ENCODE measurements at places on chromosomes 5 and 9. TPM values are rescaled to one million over a fixed set of nuclear protein-coding genes. Genes with fewer than 3 reads are reported as not detected.

GRCh38 chr5:181232593-181232992 is 9.5 kb downstream of the TRIM41 start:
- no peak for DNase-seq

DNA sequence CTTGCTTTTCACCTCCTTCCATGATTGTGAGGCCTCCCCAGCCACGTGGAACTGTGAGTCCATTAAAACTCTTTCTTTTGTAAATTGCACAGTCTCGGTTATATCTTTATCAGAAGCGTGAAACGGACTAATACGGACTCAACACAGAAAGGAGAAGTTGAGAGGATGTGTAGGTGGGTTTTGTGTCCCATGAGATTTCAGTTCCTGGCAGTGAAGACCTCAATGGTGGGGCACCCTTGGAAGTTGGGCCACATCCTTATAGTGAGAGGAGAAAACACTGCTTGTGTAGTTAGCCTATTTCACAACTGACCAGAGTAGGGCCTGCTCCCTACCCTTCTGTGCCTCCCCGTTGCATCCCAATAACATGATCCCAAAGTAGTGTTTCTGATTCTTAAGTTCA is 98.9 kb upstream of the TNC start:
- no peak for DNase-seq

GRCh38 chr5:141641634-141642267 is 5.0 kb downstream of the RELL2 start:
- DNase-seq, result no peak

- DNase-seq, result no peak
These were observed 41.2 kb downstream of the NADK2 start for GRCh38 chr5:36200513-36200912.

- DNase-seq, result no peak
These were observed 318.8 kb downstream of the ACTL7B start for GRCh38 chr9:108536836-108537601.

The SOX30 gene
- total RNA-seq, result not detected

- no peak for DNase-seq
These were observed 382.7 kb downstream of the CHSY3 start for GRCh38 chr5:130286971-130287370.

DNA sequence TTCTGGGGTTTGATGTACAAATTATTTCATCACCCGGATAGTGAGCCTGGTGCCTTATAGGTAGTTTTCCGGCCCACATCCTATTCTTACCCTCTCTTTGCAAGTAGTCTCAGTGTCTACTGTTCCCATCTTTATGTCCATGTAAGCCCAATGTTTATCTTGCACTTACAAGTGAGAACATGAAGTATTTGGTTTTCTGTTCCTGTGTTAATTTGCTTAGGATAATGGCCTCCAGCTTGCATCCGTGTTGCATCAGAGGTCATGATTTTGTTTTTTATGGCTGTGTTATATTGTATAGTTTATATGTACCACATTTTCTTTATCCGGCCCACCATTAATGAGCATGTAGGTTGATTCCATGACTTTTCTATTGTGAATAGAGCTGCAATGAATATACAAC is 136.5 kb downstream of the PRR16 start:
- DNase-seq, result no peak

DNA sequence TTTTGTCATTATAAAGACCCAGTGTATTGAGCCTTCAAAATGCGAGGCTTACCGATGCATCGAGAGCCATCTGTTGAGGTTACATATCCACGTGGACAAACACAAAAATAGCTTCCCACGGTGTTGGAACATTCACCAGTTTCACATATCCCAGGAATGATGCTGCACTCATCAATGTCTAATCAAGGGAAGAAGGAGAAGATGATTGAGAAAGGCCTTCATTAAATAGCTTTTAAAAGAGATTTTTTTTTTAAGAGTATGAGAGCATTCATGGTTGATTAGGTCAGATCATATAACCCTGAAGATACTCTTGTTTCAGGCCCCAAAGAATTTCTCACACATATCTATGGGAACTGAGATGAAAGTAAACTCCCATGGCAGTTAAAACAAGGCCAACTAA is 129.4 kb downstream of the FBN2 start:
- DNase-seq, result no peak

DNA sequence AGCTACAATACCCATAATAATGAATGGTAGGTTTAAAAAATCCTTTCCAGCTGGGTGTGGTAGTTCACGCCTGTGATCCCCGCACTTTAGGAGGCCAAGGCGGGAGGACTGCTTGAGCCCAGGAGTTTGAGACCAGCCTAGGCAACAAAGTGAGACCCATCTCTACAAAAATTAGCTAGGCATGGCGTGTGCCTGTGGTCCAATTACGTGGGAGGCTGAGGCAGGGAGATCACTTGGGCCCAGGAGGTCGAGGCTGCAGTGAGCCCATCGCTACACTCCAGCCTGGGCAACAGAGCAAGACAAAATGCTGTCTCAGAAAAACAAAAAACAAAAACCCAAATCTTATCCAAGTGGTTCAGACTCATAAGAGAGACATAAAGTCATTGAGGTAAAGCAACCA is 33.8 kb upstream of the SLC6A3 start:
- no peak for DNase-seq

DNA sequence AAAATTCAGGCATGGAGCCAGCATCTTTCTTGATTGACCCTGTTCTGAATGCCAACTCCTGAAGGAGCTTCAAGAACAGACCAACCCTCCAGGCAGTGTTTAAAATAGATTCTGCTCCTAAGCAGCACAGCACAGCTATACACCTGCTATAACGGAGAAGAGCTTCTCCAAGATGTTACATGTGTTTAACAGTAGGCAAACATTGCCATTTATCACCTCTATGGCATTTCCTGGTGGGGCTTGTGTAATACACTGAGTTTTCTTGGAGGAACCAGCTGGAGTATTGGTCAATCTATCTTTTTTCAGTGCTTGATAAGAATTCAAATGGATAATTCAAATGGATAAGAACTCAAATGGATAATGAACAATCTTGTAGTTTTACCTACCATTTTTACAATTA is 615.1 kb downstream of the CDH12 start:
- DNase-seq, result no peak

- DNase-seq, result no peak
These were observed 140.8 kb upstream of the RASA1 start for GRCh38 chr5:87126869-87127268.

GRCh38 chr9:20335668-20336332 is 286.5 kb downstream of the MLLT3 start:
- no peak for DNase-seq

The LCN1 gene
- total RNA-seq, result not detected

The ZNF189 gene
- 25.7 TPM for total RNA-seq

- no peak for DNase-seq
These were observed 114.5 kb downstream of the MAT2B start for GRCh38 chr5:163619951-163620350.

DNA sequence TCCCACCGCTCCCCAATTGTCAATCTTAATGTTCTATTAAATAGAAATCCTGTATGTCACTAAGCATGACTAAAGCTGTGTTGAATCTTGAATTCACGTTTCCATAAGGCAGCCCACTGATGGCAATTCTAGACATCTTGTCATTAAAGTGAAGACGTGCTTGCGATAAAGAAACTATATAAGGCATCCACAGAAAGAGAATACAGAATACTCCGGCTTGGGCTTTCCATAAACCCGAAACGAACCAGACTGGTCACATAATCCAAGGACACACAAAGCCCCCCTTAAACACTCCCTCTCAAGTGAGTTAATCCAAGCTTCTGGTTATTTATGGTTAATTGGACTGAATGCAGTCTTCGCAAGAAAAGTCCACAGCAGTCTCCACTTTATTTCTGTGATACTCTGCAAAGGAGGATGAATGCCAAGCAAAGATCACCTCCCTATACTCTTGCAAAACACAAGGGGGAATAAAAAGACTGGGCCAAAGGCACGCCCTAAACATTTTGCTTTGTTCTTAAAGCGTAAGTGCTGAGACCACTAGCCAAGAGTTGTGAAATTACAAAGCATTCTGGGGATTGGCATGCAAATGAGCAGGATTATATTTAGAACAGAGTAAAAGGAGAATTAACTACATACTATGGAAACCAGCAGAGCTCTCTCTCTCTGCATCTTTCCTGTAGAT is 54.7 kb downstream of the DPYSL3 start:
- DNase-seq, result no peak

- no peak for DNase-seq
These were observed 145.7 kb upstream of the GNA14 start for GRCh38 chr9:77793849-77794248.

DNA sequence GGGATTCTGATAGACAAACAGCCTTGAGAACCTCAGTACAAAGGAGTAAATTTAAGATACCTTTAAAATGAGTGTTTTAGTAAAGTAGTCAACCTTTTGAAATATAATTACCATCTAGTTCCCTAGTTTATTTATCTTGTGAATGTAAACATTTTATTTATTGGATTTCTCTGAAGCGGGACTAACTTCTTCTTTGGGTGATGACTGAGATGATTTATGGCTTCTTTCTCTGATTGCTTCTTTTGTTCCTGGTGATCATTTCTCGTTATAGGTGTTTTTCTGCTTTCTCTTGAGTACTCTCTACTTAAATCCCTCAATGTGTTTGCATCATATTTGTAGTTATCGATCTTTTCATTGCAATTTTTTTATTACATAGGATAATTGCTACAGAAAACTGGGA is 33.2 kb downstream of the PRDM6 start:
- no peak for DNase-seq

- DNase-seq, result no peak
These were observed 27.1 kb upstream of the F2R start for GRCh38 chr5:76688836-76689235.

- DNase-seq, result no peak
These were observed 38.8 kb upstream of the LIFR start for GRCh38 chr5:38595132-38595745.

The CCNG1 gene
- 215 TPM for total RNA-seq

- DNase-seq, result no peak
These were observed 479.5 kb downstream of the SPATA31A7 start for GRCh38 chr9:61669352-61669751.

- no peak for DNase-seq
These were observed 8.2 kb downstream of the ACSL6 start for GRCh38 chr5:132003170-132003744.

GRCh38 chr9:122383992-122384461 is 13.2 kb downstream of the PTGS1 start:
- DNase-seq, result no peak

DNA sequence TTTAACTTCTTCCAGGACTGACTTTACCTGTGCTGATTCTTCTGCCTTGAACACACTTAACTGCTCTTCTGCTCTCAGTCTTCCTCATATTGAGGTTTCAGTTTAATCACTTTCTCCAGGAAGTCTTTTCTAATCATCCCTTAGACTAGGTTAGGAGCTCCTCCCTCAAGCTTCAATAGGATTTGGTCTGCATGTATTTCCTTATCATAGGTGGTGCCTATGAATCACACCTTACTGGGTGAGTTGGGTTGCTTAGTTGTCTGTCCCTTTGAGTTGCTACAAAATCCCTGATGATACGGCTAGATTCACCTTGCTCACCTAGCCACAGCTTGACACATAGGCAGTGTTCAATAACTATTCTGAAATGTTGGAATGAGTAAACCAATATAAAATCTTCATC is 164.4 kb downstream of the DNAH5 start:
- DNase-seq, result no peak

The AHRR gene
- total RNA-seq, result 3.1 TPM

GRCh38 chr5:146193285-146193684 is 10.1 kb upstream of the RBM27 start:
- no peak for DNase-seq

Measured in Peyer's patch (tissue), 4 donors.